ENCODE measurements at places on chromosomes 13 and 19.

- no peak for DNase-seq
These were observed 46.9 kb downstream of the FGF9 start for GRCh38 chr13:21717817-21718216.

DNA sequence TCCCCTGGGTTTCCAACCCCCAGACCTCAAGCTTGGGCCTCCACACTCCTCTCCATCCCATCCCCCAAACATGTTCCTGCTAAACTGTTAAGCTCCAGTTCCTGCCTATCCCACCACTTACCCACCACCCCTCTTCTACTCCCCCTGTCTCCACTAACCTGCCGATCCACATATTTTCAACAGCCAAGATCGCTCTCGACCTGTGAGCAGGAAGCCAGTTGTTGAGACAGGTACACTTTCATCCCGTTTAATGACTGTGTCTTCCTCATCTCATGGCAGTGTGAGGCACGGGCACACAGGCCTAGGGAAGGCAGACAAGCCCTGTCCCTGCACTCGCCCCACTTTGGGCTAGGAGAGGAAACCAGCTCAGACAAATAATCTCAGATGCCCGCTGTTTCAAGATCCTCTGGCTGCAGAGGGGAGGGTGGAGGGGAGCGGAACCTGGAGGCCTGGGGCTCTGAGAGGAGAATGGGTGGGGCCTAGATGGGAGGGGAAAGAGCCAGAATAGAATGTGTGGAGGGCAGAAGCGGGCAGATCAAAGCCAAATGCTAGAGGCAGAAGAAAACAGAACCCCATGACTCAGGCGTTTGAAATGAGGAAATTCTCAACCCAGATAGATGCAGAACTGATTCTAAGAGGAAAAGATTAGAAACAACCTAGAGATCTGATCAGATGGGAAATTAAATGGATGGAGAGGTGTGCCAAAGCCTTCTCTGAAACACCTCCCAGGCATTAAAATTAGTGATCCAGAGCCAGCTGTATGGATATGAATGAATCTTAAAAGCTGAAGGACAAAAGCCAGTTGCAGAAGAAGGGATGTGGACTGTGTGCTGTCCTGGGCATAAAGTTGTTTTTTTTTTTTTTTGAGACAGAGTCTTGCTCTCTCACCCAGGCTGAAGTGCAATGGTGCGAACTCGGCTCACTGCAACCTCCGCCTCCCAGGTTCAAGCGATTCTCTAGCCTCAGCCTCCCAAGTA lies 16.9 kb upstream of the CYP2S1 start:
- no peak for DNase-seq

DNA sequence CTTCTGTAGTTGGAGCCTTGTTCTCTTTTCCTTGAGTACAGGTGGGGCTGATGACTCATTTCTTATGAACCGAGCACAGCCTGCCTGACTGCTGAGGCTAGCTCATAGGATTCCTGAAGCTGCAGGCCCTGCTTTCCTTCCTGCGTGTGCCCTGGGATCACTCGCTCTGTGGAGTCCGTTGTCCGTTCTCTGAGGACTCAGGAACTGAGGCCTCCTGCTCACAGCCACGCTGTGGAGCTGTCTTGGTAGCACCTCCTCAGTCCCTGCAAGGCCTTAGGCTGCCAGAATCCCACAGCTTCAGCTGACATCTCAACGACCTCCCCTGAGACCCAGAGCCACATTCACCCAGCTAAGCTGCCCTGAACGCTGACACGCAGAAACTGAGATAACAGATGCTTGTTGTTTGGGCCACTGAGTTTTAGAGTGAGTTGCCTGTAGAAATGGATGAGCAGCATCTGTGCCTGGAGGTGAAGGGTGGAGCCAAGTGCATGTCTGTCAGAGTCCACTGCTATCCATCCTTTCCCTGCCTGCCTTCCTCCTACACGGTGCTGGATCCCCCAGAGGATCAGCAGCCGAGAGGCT lies 72.9 kb downstream of the ARHGEF7 start:
- DNase-seq, result peak; percentile 59

DNA sequence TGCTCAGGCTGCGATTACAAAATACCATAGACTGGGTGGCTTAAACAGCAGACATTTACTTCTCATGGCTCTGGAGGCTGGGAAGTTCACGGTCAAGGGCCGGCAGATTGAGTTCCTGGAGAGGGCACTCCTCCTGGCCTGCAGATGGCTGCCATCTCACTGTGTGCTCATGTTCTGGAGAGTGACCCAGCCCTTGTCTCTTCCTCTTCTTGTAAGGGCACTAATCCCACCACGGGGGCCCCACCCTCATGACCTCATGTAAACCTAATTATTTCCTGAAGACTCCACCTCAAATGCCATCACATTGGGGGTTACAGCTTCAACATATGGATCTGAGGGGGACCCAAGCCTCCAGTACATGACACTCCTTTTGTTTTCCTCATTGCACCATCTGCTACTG lies 56.0 kb upstream of the CLDN10 start:
- DNase-seq, result no peak

- DNase-seq, result no peak
These were observed 11.6 kb downstream of the ARRDC5 start for GRCh38 chr19:4891066-4891465.

DNA sequence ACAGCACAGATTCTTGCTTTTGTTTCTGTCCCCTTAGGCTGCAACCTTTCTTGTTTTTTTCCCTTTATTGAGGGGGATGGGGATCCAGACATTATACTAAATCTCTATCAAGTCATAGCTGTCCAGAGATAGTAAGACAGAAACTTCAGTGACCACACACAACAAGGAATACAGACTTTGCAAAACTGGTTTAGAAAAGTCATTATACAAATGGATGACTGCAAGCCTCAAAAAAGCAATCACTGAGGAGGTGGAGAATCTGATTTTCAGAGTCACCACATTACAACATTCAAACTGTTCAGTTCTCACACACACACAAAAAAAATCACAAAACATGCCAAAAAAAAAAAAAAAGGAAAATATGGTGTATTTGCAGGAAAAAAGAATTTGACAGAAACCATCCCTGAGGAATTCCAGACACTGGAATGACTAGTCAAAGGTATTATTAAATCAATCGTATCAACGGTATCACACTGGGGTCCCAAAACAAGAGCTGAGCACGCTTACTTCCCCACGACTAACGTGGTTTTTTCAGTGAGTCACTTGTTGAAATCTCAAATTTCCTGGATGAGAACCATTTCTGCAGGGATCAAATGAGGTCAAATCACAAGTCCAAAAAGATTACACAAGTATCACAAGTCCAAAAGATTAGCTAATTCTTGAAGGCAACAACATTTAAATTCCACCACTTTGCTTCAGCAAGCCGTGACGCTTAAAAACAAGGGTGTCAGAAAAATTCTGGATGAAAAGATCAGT lies 41.2 kb downstream of the USP12 start:
- DNase-seq, result no peak

DNA sequence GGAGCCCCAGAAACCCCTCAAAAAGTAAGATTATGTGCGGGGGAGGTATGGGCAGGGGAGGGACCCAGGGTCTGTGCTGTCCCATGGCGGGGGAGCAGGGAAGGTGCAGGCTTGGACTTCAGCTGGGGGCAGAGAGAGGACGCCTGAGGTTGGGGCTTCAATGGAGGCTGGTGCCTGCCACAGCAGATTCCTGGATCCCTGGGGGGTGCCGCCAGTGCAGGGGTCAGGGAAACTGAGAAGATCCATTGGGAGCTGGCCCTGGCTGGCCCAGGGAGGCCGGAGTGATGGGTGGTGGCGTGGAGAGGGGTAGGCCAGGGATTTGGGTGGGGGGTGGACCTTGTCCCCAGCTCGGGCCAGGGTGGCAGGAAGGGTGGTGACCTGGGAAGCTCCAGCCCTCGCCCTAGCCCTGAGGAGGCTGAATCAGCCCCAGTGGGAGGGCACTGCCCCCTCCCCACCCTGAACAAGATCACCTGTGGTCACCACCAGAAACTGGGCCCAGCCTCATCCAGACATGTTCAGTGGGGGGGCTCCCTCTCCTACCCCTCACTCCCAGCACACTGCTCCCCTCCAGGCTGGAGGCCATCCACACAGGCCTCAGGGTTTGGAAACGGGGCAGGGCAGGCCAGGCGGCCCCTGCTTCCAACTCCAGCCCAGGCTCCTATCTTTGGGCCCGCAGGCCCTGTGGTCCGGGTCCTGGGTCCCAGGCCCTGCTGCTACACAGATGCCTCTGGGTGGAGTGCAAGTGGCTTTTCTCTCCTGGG lies 1.4 kb downstream of the NKPD1 start:
- DNase-seq, result no peak

DNA sequence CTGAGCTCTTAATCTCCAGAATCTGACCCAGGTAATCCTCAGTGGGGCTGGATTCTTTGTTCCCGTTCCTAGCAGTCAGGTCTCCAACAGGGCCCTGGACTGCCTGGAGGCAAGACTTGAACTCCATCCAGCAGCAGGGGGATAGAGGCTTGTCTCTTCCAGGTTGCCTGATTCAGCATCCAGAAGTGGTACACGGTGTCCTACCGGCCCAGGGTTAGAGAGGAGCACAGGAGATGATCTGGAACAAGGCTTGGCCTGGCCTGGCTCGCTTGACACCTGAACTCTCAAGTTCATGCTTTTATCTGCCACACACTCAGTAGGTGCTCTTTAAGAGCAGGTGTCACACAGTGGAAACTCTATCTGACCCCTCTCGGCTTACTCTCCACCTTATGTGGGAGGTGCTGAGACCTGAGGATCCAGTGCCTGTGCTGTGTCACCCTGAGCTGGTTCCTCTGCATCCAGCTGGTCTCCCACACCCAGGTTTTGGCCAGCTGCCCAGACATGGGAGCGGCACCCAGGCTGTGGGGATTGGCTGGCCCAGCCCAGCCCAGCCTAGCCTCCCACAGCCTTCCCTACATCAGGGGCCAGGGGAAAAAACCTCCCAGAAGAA lies at the start of gene CYP4F3:
TSS of gene CYP4F3 (plus strand) at position 604 of the 610 bp plus-strand sequence. CDS start 519 bp downstream, outside the sequence.
- DNase-seq, result peak; percentile 38

DNA sequence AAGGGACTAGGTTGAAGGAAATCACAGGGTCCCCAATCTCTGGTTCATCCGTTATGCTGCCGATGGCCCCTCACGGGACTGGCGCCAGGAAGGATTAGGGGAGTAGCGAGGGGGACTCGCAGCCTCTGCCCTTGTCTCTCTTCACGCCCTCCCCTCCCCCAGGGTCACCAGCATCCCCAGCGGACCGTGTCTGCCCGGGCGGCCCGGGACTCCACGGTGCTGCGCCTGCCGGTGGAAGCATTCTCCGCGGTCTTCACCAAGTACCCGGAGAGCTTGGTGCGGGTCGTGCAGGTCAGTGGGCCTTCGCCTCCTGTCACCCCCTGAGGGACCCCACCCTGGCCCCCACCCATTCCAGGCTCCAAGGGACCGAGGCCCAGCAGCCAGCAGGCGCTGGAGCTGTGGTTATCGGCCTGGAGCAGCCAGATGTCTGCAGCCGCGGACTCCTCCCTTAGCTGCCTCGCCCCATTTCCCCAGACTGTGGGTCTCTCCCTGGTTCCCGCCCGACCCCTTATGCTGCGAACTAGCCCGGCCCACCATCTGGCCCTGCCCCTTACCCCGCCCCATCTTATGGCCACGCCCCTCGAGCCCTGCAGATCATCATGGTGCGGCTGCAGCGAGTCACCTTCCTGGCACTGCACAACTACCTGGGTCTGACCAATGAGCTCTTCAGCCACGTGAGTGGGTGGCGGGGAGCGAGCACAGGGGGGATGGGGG lies 5.4 kb downstream of the PNPLA6 start:
- DNase-seq, result no peak

- DNase-seq, result no peak
These were observed 42.5 kb downstream of the WDFY2 start for GRCh38 chr13:51626749-51627148.

DNA sequence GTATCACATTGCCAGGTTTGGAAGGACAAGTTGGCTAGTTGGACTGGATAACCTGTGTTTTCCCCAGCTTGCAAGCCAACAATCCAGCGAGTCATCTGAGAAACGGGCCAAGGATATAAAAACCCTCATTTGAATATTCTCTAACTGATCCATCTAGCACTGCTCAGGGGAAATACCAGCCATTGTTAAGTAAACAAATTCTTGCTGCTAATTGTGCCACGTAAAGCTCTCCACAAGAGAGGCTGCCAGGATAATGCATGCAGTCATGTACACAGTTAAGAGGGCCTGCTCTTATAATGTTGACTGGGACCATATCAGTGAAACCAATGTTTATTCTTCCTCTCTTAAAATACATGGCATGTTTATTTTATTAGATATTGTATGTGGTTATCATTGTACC lies 663.2 kb upstream of the SGCG start:
- no peak for DNase-seq

DNA sequence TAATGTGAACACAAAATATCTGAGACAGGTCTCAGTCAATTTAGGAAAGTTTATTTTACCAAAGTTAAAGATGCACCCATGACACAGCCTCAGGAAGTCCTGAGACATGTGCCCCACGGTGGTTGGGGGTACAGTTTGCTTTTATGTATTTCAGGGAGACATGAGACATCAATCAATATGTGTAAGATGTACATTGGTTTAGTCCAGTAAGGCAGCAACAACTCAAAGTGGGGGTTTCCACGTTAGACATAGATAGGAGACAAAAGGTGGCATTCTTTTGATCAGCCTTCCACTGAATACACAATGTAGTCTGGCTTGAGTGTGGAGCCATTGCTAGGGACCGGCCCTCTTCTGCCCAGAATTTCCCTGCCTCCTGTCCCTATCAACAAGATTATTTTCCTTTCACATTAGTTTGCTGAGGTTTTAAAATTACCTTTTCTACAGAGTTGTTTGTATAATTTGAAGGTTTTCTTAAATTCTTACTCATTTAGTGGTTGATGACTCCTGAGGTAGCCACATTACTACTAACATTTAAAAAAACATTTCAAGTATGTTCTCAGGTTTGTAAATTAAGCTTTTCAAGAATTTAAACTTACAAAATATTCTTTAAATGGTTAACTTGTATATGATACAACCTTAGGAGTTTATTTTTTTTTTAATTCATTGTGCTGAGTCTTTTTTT lies 33.2 kb downstream of the RNASEH2B start:
- no peak for DNase-seq

GRCh38 chr13:96817336-96817941 lies 176.8 kb downstream of the OXGR1 start:
- DNase-seq, result no peak

DNA sequence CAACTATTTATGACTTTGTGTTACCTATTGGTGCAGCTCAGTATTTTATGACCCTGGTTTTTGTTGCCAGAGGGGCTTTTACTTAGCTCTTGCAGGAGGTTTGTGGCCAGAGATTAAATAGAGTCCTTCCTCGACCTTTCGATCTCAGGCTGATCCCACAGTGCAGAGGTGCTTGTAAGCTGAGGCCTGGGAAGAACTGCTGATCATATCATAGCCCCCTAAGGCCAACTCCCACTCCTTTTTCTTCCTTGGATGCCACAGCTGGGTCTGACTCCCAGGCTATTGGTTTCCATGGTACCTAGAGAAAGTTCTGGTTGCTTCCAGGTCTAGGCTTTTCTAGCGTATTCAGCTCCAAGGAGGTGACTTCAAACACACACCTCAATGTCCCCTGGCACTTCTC lies 324.9 kb downstream of the FOXO1 start:
- no peak for DNase-seq

- DNase-seq, result no peak
These were observed 7.9 kb upstream of the F10 start for GRCh38 chr13:113114511-113115362.

- no peak for DNase-seq
These were observed 109.7 kb downstream of the NUFIP1 start for GRCh38 chr13:44879452-44880058.

Data from DMS79 (cell line).